ENCODE measurements at places on chromosomes 16 and 17.

DNA sequence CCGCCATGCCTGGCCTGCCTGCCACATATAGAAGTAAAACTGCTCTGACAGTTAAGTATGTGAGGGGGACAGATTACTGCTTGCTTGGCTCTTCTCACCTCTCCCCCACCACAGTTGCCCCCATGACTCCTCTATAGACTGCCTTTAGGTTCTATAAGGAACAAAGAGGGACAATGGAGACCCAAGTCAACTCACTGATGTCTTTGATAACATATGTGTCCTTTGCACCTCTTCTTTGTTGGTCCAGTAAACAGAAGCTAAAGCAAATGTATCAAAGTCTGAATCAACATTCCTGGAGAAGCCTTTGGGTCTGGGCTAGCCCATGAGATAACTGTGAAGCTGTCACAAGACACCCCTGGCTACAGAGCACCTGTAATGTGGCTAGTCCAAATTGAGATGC, 27.1 kb downstream of the NUDT7 start:
- DNase-seq: no peak
- H3K4me1 ChIP-seq: no peaks in the 10 kb centered on the region
- H3K4me3 ChIP-seq: no peak overlapping the region
- H3K27me3 ChIP-seq: peaks cover 66% of the 10 kb centered on the region

DNA sequence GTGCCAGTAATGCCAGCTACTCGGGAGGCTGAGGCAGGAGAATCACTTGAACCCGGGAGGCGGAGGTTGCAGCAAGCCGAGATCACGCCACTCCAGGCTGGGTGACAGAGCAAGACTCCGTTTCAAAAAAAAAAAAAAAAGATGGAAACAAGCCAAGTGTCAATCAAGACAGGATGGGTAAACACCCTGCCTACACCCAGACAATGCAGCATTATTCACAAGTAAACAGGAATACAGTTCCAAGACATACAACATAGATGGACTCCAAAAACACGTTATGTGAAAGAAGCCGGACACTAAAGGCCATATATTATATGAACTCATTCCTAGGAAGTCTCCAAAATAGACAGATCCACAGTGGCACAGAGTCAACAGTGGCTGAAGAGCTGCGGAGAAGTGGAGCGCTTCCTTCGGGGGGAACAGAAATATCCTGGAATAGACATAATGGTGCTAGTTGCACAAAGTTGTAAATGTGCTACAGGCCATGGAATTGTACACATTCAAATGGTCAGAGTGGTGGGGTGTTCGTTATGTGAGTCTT, 33.9 kb downstream of the ANKRD11 start:
- no peak for DNase-seq
- H3K36me3 ChIP-seq: peaks cover 66% of the 10 kb centered on the region
- H3K4me1 ChIP-seq: peaks cover 56% of the 10 kb centered on the region

GRCh38 chr16:27795992-27796614, 246.2 kb downstream of the KATNIP start:
- H3K27me3 ChIP-seq: peaks cover 37% of the 10 kb centered on the region
- H3K4me3 ChIP-seq: no peak overlapping the region
- peaks cover 4% of the 10 kb centered on the region for H3K4me1 ChIP-seq
- DNase-seq: peak; percentile 3

DNA sequence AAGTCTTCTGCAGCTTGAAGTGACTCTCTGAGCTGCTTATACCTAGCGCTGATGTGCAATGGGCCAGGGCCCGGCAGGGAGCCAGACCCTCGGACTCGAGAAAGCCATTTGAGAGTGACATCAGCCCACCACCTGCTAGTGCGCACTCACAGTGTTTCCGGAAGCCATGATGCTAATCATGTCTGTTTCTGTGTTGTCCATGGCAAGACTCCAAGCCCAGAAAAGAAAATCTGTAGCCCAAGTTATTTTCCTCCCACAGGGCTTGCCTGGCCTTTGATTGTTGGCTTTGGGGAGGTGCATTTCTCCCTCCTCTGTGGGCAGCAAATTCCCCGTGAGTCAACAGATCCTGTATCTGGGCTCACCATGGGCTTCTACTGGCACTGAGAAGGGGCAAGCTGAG, 1.8 kb upstream of the CDRT4 start:
- no peak overlapping the region for H3K27ac ChIP-seq
- H3K4me3 ChIP-seq: no peak overlapping the region
- no peaks in the 10 kb centered on the region for H3K27me3 ChIP-seq
- H3K36me3 ChIP-seq: no peaks in the 10 kb centered on the region
- DNase-seq: no peak

DNA sequence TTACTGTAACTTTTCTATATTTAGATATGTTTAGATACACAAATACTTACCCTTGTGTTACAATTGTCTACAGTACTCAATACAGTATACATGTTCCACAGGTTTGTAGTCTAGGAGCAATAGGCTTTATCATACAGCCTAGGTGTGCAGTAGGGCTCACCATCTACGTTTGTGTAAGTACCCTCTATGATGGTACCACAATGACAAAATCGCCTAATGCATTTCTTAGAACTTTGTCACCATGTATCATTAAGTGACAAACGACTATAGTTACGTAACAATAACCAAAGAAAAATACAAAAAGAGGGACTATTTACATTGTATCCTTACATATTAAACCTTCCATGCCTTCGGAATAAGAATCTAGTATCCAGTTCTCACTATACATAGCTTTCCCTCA, 8.0 kb downstream of the STAT5B start:
- H3K27ac ChIP-seq: peak overlapping the region; percentile 97
- no peaks in the 10 kb centered on the region for H3K27me3 ChIP-seq
- peaks cover 60% of the 10 kb centered on the region for H3K4me1 ChIP-seq
- peaks cover 28% of the 10 kb centered on the region for H3K36me3 ChIP-seq

- DNase-seq: no peak
- H3K36me3 ChIP-seq: peaks cover 8% of the 10 kb centered on the region
- no peaks in the 10 kb centered on the region for H3K27me3 ChIP-seq
- H3K4me3 ChIP-seq: no peak overlapping the region
- H3K27ac ChIP-seq: no peak overlapping the region
Observed at GRCh38 chr16:27618606-27619327, 68.8 kb downstream of the KATNIP start.

- H3K27ac ChIP-seq: no peak overlapping the region
- DNase-seq: no peak
- H3K36me3 ChIP-seq: peaks cover 25% of the 10 kb centered on the region
- peaks cover 33% of the 10 kb centered on the region for H3K4me1 ChIP-seq
- H3K4me3 ChIP-seq: no peak overlapping the region
- H3K27me3 ChIP-seq: no peaks in the 10 kb centered on the region
Observed at GRCh38 chr17:40076591-40076990, 13.8 kb downstream of the THRA start.

DNA sequence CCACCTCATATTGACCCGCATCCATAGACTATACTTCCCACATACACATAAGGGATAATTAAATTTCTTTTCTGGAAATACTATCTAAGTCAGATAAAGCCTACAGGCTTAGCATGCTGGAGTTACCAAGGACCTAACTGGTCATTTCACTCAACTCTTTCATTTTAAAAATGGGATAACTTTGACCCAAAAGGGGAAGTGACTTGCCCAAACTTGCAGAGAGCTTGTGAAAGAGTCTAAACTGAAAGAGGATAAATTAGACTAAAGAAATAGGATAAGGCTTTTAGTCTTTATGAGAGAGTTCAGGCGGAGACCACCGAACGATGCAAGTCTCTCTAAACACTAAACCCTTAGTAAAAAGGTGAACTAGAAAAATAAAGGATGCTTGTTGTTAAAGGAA, 3.9 kb upstream of the KRT33A start:
- H3K27ac ChIP-seq: no peak overlapping the region
- DNase-seq: no peak
- H3K36me3 ChIP-seq: no peaks in the 10 kb centered on the region
- H3K4me1 ChIP-seq: peaks cover 10% of the 10 kb centered on the region

DNA sequence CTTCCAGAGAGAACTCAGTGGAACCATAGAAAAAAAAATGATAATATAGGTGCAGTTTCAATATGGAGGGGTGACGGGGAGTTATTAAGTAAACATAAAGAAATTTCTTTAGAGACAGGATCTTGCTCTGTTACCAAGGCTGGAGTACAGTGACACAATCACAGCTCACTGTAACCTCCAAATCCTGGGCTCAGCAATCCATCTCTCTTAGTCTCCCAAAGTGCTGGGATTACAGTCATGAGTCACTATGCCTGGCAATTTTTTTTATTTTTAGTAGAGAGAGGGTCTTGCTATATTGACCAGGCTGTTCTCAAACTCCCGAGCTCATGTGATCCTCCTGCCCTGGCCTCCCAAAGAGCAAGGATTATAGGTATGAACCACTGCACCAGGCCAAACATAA, 48.8 kb downstream of the NLRC5 start:
- no peak for DNase-seq
- peak overlapping the region; percentile 46 for H3K4me3 ChIP-seq
- H3K27me3 ChIP-seq: no peaks in the 10 kb centered on the region

Data from effector memory CD8-positive, alpha-beta T cell (primary cell).